ENCODE measurements at places on chromosomes 1 and 21. TPM values are rescaled to one million over a fixed set of nuclear protein-coding genes. Genes with fewer than 3 reads are reported as not detected.

- H3K36me3 ChIP-seq, result no peaks in the 10 kb centered on the region
- no peak overlapping the region for H3K27ac ChIP-seq
- H3K4me1 ChIP-seq, result peaks cover 20% of the 10 kb centered on the region
- no peak overlapping the region for H3K4me3 ChIP-seq
Measured at GRCh38 chr1:24972915-24973242, 42.8 kb upstream of the RUNX3 start.

DNA sequence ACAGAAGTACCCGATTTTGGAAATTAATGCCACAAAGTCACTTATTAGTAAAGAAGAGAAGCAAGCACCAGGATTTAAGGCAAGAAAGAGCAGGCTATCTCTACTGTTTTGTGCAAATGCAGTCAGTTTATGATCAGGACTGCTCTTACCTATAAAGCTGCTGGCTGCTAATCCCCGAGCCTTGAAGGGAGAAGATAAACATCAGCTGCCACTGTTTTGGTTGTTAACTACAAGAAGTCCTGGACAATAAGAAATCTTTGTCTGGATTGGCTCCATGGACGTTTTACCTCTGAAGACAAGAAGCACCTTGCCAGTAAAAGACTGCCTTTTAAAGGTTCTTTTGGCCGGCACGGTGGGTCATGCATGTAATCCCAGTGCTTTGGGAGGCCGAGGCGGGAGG lies 21.4 kb downstream of the FRRS1 start:
- no peak overlapping the region for H3K4me3 ChIP-seq
- no peaks in the 10 kb centered on the region for H3K36me3 ChIP-seq
- no peak for DNase-seq
- H3K27me3 ChIP-seq, result no peaks in the 10 kb centered on the region

DNA sequence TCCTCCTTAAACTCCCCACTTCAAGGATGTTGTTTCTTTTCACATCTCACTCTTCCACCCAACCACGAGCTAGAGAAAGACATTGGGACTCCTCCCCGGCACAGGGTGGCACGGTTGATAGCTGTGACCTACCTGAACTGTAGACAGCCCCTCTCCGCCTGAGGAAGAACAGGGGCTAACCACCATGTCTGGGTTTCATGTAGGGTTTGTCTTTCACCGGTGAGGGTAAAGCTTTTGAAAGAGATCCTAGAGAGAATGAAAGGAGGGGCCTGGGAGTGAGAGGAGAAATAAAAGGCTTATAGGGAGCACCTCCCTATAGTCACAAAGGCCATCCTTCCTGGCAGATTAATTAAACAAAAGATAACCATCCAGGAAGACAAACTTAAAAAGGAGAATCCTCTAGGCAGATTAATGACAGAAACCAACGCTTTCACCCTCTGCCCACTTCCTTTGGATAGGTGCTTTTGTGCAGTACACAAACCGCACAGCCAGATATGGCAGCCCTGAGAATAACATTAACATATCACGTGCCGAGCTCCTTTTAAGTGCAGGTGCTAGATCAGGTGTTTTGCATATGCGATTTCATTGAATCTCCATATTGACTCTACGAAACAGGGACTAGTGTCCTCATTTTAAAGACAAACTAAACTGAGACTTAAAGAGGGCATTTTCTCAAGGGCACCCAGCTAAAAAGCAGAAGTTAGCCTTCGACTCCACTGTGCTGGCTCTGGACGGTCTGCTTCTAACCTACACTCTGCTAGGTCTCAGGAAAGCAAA lies 178.1 kb upstream of the RUNX1 start:
- no peak overlapping the region for H3K4me3 ChIP-seq
- H3K4me1 ChIP-seq, result peaks cover 30% of the 10 kb centered on the region
- H3K27me3 ChIP-seq, result no peaks in the 10 kb centered on the region
- peak; percentile 80 for DNase-seq
- peak overlapping the region; percentile 11 for H3K27ac ChIP-seq
- no peaks in the 10 kb centered on the region for H3K36me3 ChIP-seq

- no peaks in the 10 kb centered on the region for H3K36me3 ChIP-seq
- H3K27me3 ChIP-seq, result no peaks in the 10 kb centered on the region
- no peak for DNase-seq
- no peak overlapping the region for H3K4me3 ChIP-seq
- H3K27ac ChIP-seq, result no peak overlapping the region
Measured at GRCh38 chr1:94310570-94311270, 73.3 kb upstream of the ARHGAP29 start.

DNA sequence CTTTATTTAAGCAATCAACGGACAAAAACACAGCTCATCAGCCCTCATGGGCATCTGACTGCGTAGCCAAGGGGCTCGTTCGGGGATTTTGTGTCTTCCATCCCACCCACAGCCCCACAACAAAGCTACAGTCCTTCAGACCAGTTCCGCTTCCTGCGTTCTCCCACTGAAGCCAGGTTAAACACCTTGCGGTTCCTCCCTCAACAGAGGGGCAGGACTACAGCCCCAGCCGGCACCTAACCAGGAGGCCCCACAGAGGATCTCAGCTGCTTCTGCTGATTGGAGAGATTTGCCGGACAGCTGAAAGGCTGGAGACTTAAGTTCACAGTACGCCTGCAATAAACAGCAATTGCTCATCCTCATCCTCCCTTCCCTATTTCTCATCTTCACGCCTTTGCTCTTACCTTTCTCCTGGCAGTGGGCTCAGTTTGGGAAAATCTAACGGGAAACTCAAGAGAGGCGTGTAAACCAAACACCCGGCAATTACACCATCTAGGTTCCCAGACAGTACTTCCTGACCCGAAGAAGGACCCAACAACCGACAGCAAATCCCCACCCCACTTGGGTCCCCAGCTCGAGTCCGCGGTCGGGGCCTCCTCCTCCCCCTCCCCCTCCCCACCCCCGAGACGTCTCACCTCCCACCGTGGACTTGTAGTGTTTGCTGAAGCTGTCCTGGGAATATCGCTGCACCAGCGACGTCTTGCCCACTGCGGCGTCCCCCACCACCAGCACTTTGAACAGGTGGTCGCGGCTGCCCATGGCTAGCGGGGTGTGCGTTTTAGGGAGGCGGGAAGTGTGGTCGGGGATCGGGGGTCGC lies 876 bp downstream of the RAB29 start:
- H3K27ac ChIP-seq, result peak overlapping the region; percentile 100
- no peaks in the 10 kb centered on the region for H3K27me3 ChIP-seq
- peak overlapping the region; percentile 96 for H3K4me3 ChIP-seq
- H3K36me3 ChIP-seq, result peaks cover 19% of the 10 kb centered on the region
- DNase-seq, result peak; percentile 74

- H3K27me3 ChIP-seq, result no peaks in the 10 kb centered on the region
- H3K36me3 ChIP-seq, result no peaks in the 10 kb centered on the region
- peak overlapping the region; percentile 59 for H3K4me3 ChIP-seq
- H3K4me1 ChIP-seq, result peaks cover 11% of the 10 kb centered on the region
Measured at GRCh38 chr1:99850459-99851291, 514 bp downstream of the AGL start.

Gene IQGAP3
- total RNA-seq, result 0.21 TPM

DNA sequence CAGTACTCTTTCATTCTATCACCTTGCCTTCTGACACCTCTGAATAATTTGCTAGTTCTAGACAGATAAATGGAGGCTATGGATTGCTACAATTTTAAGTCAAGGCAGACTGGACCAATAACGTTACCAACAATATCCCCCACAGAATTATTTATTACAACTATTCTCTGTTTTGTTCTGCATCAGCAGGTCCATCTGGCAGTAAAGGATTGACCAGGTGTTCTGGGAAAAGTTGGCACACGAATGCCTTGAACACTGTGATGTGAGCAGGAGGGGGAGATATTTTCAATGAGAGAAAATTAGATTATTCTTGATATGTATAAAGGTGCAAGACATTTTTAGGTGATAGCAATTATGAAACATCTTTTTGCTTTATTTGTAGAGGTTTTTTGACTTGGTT lies 718.8 kb upstream of the TMPRSS15 start:
- no peak overlapping the region for H3K27ac ChIP-seq
- H3K4me3 ChIP-seq, result no peak overlapping the region
- no peaks in the 10 kb centered on the region for H3K27me3 ChIP-seq
- DNase-seq, result no peak

DNA sequence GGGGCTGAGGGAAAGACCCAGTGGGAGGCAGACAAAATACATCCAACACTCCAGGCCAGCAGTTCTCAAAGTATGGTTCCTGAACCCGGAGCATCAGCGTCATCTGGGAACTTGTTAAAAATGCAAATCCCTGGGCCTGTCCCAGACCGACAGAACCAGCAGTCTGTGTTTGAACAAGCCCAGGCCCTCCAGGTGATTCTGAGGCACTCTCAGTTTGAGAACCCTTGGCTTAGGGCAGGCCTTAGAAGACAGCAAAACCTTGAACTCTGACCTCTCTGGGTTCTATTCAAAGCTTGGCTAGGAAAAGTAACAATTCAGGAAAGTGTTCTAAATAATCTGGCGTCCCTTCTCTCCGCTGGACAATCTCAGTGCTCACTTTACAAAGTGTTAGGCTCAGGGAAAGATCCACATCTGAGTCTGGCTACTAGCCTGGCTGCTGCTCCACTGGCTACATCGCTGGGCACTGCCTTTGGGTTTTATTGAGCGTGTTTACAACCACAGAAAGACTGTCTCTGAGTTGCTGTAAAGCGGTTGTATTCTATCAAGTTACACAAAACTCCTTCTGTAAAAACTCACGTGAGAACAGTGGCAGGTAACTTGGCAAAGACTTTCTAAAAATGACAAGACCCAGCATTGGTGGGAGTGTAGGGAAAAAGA lies 166.1 kb downstream of the HIVEP3 start:
- H3K27ac ChIP-seq, result peak overlapping the region; percentile 69
- no peaks in the 10 kb centered on the region for H3K36me3 ChIP-seq
- H3K27me3 ChIP-seq, result no peaks in the 10 kb centered on the region
- no peak for DNase-seq
- peaks cover 55% of the 10 kb centered on the region for H3K4me1 ChIP-seq
- no peak overlapping the region for H3K4me3 ChIP-seq

DNA sequence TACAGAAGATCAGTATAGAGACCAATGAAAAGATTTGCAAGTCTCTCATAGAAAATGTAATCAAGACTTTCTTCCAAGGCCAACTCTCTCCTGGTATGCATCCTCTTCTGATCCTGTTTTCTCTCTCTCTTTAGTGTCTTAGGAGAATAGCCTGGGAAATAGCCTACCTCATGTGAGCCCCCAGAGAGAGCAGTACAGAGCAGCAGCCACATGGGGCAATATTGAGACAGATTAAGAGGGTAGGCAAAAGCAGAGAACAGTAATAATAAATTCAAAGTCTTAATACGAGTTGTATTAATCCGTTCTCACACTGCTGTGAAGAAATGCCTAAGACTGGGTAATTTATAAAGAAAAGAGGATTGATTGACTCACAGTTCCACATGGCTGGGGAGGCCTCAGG lies 61.4 kb downstream of the RNASEL start:
- H3K27ac ChIP-seq, result no peak overlapping the region
- no peaks in the 10 kb centered on the region for H3K4me1 ChIP-seq
- H3K36me3 ChIP-seq, result no peaks in the 10 kb centered on the region
- H3K4me3 ChIP-seq, result no peak overlapping the region

DNA sequence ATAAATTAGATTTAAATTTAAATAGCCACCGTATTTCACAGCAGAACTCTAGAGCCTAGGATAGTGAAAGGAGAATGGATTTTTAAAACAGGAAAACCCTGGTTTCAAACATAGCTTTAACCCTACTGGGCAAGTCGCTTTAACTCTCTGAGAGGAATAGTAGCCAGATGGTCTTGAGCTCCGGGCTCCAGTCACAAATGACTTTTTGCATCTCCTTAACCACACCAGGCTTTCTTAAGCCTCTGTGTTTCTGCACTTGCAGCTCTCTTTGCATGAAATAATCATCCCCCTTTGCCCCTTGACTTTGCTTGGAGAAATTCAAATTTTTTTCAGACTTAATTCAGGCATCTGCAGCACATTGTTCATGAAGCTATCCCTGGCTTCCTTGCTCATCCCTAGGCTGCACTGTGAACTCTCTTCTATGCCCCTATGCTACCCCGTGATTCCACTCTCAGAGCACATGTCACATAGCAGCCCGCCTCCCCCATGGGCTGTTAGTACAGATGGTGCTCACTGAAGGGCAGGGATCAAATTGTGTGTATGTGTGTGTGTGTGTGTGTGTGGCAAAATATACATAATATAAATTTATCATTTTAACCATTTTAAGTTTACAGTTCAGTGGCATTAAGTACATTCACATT lies 68.8 kb upstream of the DAB1 start:
- H3K27ac ChIP-seq, result no peak overlapping the region
- no peak overlapping the region for H3K4me3 ChIP-seq
- no peaks in the 10 kb centered on the region for H3K36me3 ChIP-seq
- H3K4me1 ChIP-seq, result no peaks in the 10 kb centered on the region

DNA sequence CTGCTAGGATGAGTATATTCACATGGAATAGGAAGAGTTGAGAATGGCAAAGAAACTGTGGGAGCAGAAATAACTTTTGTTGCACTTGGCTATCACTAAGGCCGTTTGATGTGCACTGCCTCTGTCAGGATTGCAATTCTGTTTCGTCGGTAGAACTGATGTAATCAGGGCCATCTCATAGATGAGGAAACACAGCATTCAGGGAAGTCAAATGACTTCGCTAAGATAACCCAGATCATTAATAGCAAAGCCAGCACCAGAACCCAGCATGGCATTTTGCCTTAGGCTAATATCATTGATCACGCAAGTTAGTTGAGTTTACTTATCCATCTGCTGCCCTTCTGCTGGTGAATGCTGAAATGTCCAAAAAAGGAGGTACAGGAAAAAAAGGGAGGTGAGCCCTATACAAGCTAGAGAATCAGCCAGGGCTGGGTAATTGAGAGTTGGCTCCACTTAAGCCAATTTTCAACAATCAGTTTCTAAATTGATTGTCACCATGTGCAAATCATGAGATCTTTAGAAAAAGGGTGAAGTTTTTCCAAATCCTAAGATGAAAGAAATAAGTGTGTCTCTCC lies 7.6 kb downstream of the RASSF5 start:
- no peak overlapping the region for H3K4me3 ChIP-seq
- H3K27me3 ChIP-seq, result no peaks in the 10 kb centered on the region
- no peaks in the 10 kb centered on the region for H3K36me3 ChIP-seq
- no peak for DNase-seq

DNA sequence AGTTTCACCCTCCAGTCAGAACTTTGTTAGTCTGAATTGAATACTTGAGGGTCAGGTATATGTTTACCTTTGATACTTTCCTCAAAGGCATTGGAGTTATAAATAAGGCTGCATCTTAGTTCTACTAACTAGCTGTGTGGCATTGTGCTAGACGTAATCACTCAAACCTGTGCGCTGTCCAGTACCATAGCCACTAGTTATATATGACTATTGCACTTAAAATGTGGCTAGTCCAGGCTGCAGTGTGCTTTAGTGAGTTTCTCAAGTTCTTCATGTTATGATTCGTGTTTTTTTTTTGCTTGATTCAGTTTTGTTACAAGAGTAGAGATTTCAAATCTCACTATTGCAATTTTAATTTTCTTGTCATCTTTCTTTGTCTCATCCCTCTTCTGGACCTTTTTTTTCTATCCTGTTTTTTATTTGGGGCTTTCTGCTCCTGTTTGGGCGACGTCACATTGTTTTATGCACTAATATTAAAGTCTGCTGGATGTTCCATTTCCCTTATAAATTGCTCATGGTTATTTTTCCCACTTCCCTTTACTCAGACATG lies 5.7 kb downstream of the MAN1A2 start:
- no peak for DNase-seq
- H3K36me3 ChIP-seq, result no peaks in the 10 kb centered on the region
- no peak overlapping the region for H3K27ac ChIP-seq
- H3K4me3 ChIP-seq, result no peak overlapping the region
- no peaks in the 10 kb centered on the region for H3K27me3 ChIP-seq
